ENCODE measurements at places on chromosomes 2 and 18. TPM values are rescaled to one million over a fixed set of nuclear protein-coding genes. Genes with fewer than 3 reads are reported as not detected.

Gene SLC14A1
- 135 TPM for total RNA-seq

Gene PDIA6
- total RNA-seq, result 993 TPM

Gene HNMT
- total RNA-seq, result 24.9 TPM

Gene CNRIP1
- 16.3 TPM for total RNA-seq

Measured in smooth muscle cell of the umbilical artery (primary cell).